Germinal center (tissue), 1 donor: ENCODE measurements at places on chromosomes 16 and 17.

DNA sequence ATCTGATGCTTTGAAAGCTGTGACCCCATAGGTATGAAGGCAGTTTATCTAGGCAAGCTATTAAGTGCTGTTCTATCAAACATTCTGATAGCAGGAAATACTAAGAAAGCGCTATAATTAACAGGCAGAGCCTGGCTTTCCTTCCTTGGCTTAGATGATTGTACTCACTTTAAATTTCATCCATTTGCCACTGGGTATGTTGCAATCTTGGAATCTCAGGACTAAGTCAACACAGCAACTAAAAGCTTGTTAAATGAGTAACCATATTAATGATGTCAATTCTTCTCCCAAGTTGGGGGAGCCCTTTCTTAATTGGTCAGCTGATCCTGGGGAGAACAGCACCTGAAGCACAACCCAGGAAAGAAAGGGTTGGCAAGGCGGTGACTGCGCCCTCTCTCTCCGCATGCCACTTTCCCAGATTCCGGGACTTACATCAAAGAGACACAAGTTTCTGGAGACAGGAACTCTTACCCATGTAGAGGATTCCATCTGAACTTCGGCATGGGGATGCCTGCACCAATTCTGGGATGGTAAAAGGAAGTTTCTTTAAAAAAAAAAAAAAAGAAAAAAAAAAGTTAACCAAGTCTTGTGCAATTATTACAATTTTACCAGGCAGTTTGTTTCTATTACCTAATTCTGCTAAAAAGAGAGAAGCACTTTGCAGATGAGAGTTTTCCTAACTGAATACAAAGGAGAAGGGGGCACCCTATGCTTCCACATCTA is 54.4 kb upstream of the ICAM2 start:
- no peak for DNase-seq

DNA sequence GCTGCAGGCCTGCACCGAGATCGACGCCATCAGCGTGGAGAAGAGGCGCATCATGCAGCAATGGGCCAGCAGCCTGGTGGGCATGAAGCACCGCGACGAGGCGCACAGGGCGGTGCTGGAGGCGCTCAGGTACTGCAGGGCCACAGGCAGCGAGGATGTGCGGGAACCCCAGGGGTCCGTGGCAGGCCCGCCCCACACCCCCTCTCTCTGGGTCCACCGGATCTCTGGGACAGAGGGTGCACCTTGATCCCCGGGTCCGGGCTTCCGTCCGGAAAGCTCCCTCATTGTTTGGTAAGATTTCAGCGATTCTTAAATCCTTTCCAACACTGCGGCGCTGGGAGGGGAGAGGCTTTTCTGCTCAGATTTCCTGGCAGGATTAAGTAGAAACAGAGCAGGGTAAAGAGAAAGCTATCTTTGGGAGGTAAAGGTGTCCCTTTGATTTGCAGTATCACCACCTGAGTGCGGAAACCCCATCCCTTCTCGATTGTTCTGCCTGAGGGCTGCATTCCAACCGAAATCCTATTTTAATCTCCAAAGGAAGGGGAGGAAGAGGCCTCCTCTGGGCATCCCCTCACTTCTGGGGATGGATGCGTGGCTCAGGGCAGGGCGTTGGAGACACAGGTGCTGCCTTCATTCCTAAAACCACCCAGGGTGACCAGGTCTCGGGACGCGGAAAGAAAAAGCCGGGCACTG is 29.2 kb downstream of the CCDC40 start:
- no peak for DNase-seq

DNA sequence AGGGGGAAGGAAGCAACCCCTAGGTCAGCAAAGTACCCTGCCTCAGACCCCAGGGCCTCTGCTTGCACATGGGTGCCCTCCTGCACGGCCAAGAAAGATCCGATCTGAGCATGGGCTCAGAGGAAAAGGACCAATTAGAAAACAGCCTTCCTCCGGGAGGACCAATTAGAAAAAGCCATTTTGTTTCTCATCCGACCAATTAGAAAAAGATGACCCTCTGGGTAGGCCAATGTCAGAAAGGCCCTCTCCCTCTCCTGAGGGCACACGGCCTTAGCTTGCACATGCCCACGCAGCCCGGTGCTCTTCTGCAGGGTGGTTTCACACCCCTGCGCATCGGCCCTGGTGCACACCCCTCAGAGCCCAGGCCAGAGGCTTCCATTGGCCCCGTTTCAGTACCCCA is 5.1 kb upstream of the CISD3 start:
- DNase-seq, result no peak

- DNase-seq, result no peak
These were observed 1.1 kb downstream of the ATP1B2 start for GRCh38 chr17:7651665-7652387.

DNA sequence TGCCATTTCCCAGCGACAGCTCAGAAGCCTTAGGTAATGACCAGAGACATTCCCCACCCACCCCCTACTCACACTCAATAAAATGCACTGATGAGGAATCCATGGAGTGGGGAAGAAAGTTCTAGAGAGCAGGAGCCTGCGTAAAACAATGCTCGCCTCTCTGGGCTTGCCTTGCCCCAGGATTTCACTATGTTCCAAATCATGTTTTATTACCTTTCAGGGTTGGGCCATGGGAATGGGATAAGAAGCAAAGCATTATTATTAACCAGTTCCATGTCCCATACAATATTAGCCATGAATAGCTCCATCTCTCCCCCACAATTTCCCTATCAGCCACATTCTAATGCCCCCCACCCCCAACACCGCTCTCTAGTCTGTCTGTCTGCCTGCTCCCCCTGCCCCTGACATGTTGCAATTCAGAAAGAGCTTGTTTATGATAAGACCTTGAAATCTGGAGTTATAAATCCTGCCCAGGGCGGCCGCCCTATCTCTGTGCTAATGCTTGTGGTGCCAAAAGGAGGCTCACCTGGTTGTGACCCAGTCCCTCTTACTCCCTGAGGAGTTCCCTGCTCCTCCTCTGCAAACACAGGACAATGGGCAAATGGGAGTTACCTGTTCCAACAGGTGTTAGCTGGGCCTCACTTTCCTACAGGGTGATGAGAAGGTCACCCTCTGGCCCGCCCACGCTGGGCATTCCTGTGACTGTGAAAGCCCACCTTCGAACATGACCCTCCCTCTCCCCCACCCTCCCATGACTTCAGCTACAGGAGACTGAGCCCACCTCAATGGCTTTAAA is 28.0 kb upstream of the DDX52 start:
- no peak for DNase-seq

GRCh38 chr17:75587675-75588595 is at the start of gene MYO15B:
TSS of gene MYO15B (plus strand) at chr17:75587800. CDS start at chr17:75588058, 258 bp downstream.
- DNase-seq, result peak; percentile 75

GRCh38 chr17:72930031-72930430 is 162.5 kb downstream of the SLC39A11 start:
- DNase-seq, result no peak

DNA sequence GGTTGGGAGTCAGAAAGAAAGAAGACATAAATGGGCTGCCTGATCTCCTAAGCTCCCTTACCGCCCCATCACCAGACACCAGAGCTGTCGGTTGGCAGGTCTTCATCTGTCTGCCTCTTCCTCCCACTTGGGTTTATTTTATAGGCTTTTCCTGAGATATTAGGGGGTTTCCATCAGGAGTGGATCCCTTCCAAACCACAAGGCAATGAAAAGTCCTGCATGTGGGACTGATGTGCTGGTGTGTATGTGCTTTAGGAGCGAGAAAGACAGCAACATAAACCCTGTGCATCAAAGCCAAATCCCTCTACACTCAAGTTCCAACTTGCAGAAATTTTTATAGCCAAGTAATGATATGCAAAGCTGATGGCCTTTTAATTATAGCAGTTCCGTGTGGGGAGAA is 389.5 kb downstream of the SLC39A11 start:
- DNase-seq, result no peak

DNA sequence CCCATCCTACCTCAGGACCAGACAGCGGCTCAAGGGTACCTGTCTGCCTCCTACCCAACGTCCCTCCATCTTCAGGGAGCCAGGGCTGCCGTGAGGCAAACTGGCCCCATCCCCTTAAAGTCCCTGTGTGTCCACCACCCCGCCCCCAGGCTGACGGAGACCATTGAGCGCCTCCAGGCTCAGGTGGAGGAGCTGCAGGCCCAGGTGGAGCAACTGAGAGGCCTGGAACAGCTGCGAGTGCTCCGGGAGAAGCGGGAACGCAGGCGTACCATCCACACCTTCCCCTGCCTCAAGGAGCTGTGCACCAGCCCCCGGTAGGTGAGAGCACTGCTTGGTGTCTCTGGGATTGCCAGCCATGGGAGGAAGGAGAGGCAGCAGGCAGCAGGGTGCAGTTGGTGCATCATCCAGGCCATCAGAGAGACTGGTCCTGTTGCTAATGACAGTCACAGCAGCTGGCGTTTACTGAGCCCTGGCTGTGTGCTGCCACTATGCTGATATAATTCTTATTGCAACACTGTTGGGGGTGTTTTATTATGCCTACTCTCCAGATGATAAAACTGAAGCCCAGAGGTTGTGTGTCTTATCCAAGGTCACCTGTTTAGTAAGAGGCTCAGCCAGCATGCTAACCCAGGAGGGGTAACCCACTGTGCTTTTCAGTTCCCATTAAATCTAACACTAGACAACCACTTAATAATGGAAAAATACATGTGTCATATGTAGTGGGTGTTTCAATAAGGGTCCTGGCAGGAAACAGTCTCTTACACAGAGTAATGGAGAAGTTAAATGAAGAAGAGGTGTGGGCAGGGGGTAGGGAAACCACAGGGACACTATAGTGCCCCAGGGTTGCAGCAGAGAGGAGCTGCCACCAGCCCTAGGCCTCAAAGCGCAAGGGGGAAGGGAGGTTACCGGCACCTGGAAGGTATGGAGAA is 10.3 kb upstream of the MRPL58 start:
- no peak for DNase-seq

DNA sequence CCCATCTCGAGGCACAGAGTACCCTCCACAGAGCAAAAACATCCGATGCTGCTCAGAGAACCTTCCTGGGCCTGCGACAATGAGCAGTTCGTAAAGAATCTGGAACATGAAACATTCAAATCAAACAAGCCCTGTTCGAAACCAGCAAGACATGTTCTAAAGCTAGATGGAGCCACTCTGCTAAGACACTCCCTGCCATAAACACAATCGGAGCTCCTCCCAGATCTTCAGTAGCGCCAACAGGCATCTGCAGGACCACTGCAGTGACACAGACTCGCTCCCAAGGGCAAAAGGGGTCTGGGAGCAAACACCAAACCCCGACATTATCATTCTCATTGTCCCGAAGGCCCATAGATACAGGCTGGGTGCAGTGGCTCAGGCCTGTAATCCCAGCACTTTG is 108.7 kb downstream of the ZFHX3 start:
- no peak for DNase-seq

- DNase-seq, result peak; percentile 79
These were observed 19.1 kb upstream of the CD79B start for GRCh38 chr17:63950940-63951907.

GRCh38 chr16:81004646-81005353 is 1.9 kb downstream of the CMC2 start:
- peak; percentile 38 for DNase-seq

DNA sequence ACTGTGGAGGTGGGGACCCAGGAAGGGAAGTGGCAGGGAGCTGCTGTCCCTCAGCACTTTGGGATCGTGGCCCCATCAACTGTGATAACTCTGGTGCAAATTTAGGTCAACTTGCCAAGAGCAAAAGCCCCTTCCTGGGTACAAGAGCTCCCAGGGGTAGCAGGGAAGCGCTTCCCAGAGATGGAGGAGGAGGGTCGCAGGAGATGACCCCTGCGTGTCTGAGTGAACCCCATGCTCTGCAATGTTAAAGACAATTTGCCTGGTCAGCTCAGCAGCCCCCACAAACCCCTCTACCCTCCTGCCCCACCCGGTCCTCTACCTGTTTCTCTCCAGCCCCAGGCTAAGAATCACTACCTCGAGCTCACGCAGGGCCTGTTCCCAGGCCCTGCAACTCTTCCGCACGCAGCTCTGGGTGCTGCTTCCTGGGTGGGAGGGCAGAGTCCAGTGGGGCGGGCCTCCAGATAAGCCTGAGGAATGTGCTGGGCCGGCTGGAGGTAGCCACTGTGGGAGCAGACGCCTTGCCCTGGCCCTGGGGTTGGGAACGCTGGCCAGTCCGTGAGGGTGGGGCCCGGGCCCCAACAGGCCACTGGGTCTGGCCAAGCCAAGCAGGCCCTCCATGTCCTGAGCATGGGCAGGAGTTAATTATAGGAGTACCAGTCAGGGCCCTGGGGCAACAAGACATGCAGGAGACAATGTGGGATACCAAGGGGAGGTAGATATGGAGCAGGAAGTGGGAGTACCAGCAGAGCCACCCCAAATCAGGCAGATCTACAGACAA is 6.1 kb downstream of the DOK4 start:
- no peak for DNase-seq

DNA sequence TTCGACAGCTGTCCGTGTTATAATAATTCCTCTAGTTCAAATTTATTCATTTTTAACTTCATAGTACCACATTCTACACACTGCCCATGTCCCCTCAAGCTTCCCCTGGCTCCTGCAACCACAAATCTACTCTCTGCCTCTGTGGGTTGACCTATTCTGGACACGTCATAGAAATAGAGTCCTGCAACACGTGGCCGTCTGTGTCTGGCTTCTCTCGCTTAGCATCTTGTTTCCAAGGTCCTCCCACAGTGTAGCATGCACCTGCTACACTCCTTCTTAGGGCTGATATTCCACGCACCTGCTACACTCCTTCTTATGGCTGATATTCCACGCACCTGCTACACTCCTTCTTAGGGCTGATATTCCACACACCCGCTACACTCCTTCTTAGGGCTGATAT is 16.5 kb downstream of the SCGB1C2 start:
- no peak for DNase-seq

GRCh38 chr16:73371584-73372319 is 323.8 kb upstream of the ZFHX3 start:
- DNase-seq, result no peak

DNA sequence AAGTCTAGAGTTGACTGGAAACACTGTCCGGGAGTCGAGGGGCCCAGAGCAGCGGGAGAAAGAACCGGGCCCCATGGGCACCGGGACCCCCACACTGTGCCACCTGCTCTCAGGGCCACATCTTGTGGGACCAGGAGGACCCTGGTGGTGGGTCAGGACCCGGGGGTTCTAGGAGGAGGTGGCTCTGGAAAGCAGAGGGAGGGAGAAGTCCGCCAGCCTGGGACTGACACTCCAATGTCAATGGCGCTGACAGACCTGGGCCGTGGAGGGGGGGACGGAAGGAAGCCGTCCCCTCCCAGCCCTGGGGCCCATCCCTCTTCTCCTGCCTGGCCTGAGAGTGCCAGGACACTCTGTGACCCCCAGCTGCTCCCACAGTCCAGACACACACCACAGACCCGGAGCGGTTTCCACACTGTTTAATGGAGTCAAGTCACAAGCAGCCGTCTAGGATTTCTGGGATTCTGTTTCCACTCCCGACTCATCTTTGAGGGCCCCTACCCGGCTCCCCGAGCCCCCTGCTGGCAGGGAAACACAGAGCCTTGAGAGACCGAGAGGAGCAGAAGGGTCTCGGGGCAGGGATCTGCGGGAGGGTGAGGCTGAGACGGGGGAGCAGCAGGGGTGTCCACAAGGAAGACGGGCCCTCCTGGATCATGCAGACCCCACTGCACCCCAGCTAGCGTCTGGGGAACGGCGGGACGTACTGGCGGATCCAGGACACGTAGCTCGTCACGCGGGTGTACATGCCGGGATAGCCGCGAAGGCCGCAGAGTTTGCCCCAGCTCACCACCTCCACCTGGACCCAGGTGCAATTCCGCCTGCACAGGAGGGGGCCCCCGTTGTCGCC is 23.5 kb upstream of the UBE2I start:
- DNase-seq, result no peak
